RKO (cell line): ENCODE measurements at places on chromosomes 5 and 9.

- DNase-seq, result no peak
Observed at GRCh38 chr9:69584759-69585158, 87.4 kb downstream of the APBA1 start.

- no peak for DNase-seq
Observed at GRCh38 chr9:92663126-92663525, 6.8 kb downstream of the IPPK start.

GRCh38 chr5:140923601-140924000 is 2.5 kb upstream of the PCDHAC1 start:
- no peak for DNase-seq

DNA sequence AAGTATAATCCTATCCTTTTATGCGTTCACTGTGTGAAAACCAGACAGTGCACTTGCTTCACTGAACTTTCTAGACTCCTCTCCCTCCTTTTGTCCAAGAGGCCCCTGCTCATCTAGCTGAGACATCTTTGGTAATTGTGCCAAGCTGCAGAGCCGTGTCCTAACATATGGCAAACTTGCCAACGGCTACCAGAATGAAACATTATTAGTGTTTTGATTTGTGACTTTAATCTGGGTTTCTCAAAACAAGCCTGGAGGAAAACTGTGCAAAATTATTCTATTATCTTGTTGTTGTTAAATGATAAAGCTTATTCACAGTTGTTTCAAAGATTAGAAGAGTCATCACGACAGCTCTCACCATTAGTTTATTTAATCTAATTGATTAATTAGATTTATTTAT is 79.0 kb upstream of the RETREG1 start:
- no peak for DNase-seq

DNA sequence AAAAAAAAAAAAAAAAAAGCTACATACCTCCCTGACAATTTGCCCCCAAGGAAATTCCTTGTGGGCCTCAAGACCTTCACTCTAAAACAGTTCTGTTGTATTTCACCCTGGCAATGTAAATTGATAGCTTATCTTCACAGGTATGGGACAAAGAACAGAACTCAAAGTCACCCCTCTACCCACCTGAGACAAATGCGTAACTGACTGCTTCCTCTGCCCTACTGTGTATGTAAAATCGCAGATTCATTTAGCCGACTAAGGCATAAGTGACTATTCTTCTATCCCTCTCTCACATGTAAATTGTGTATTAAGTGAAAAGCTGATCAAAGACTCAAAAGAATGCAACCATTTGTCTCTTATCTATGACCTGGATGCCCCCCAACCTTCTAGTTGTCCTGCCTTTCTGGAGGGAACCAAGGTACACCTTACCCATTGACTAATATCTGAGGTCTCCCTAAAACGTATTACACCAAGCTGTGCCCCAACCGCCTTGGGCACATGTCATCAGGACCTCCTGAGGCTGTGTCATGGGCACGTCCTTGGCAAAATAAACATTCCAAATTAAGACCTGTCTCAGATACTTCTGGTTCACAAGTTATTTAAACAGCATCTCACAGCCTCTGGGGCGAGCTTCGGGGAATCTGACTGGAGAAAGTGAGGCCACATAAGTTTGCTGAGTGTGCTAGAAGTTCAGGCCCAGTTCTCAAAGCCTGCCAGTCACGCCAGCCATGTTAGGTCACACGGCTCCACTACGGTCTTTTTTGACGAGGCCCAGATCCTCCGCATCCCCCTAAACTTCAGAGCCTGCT is 954 bp downstream of the TBCA start:
- DNase-seq, result peak; percentile 60

GRCh38 chr5:151077967-151078366 is 2.9 kb downstream of the TNIP1 start:
- DNase-seq, result no peak

- DNase-seq, result no peak
Observed at GRCh38 chr5:87535706-87536105, 123.0 kb upstream of the CCNH start.

- DNase-seq, result no peak
Observed at GRCh38 chr5:74579215-74579614, 61.3 kb downstream of the ENC1 start.

DNA sequence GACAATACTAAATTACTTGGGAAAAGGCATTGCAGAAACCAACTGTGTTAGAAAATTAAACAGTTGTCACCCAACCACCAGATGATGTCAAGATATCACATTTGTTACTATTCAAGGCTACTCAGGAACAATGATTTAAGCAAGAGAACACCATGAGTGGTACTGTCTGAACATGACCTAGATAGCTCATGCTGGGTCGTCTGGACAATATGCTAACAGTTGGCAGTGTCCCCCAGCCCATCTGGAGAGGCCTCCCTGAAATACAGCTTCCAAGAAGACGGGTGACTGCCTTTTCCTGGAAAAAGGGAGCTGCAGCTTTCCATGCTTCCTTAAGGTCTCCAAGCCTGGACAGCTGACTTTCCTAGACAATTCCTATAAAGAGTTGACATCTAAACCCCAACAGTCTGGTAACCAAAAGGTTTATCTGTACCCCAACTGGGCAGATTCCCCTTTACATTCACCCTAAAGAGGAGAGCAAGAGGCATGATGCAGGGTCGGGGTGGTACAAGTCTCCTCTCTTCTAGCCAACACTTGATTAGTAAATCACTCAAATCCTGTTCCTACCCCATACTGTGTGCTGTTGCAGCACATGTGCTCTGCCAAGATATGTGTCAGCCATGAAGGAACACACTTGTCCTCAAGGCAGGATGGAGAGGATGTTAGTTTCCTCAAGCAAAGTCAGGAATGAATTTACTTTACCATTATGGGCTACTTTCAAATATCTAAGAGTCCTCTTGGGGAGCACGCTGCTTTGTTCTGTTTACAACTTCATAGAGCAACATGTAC is 433.0 kb downstream of the PDE4D start:
- no peak for DNase-seq

GRCh38 chr5:95822043-95822541 is 434 bp downstream of the GLRX start:
- peak; percentile 77 for DNase-seq

GRCh38 chr5:78956901-78957300 is 28.2 kb downstream of the ARSB start:
- no peak for DNase-seq
